Ovary (tissue), 10 donors: ENCODE measurements at places on chromosomes 3 and 15. TPM values are rescaled to one million over a fixed set of nuclear protein-coding genes. Genes with fewer than 3 reads are reported as not detected.

- no peaks in the 10 kb centered on the region for H3K36me3 ChIP-seq
- no peak overlapping the region for H3K27ac ChIP-seq
- no peaks in the 10 kb centered on the region for H3K4me1 ChIP-seq
- H3K27me3 ChIP-seq = no peaks in the 10 kb centered on the region
- no peak overlapping the region for H3K4me3 ChIP-seq
- DNase-seq = no peak
These were observed 41.6 kb upstream of the CCDC174 start for GRCh38 chr3:14609941-14610340.

GRCh38 chr3:127822682-127823425 is 539 bp upstream of the MGLL start:
- H3K4me3 ChIP-seq = peak overlapping the region; percentile 41
- H3K27me3 ChIP-seq = no peaks in the 10 kb centered on the region
- no peaks in the 10 kb centered on the region for H3K36me3 ChIP-seq

DNA sequence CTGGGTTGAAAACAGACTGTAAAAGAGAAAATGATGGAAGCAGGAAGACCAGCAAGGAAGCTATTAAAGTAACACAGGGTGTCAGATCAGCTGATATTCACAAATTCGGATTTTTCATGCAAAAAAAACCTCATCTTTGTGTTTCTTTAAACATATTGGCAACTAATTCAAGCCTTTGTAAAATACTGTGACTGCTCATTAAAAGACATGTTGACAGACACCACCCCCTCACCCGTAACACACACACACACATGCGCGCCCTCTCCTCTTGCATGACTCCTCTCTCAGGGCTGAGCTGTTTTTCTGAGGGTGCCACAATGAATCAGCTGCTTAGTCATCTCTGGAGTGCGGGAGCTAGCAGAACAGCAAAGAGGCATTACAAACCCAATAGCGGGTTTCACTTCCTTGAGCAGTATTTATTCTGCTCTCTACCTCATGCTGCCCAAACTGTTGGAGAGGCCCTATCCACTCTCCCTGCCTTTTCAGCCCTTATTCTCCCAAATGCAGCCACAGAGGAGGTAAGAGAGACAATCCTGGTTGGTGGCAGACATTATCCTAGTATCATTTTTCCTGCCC is 35.8 kb upstream of the CCDC80 start:
- DNase-seq = peak; percentile 32
- no peaks in the 10 kb centered on the region for H3K27me3 ChIP-seq
- H3K4me1 ChIP-seq = peaks cover 1% of the 10 kb centered on the region
- no peaks in the 10 kb centered on the region for H3K36me3 ChIP-seq

DNA sequence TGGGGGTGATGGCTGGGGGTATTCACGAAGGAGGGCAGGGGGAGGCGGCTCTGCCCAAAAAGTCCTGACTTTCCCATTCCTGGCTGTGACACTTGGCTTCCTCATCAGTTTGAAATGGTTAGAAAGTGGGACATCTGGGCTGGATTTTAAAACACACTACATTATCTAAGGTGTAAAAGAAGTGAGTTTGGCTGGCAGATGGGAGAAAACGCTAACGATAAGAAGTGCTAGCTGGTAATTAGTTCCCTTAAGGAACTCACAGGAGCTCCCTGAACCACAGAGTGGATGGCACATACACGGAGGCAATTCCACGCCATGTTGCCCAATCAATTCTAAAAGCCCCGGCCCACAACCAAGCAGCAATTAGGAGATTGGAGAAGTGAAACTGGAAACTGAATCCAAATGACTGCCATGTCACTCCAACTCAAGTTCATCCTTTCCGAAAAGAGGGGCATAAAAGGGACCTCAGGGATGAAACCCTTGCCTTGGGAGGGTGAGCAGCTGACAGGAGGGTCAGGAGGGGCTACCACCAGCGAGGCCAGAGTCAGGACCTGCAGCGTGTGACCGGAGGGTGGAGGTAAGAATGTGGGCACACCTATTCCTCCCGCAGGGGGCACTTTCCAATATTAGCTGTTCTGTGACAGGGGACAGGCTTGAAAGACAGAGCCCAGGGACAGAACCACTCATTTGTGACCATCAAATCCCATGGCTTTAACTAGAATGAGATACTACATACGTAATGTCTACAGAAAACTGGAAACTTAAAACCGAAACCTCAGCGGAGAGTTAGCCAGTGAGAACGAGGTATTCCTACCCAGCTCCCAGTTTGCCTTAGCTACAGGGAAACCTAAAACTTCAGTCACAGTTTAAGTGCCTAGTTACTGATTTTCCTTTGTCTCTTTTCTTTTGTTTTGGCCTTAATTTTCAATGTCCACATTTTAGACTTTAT is 95.3 kb upstream of the OXTR start:
- H3K27me3 ChIP-seq = no peaks in the 10 kb centered on the region
- no peaks in the 10 kb centered on the region for H3K4me1 ChIP-seq
- no peak overlapping the region for H3K4me3 ChIP-seq
- DNase-seq = no peak
- no peaks in the 10 kb centered on the region for H3K36me3 ChIP-seq

GOLGA8N gene
- 15.2 TPM for total RNA-seq

GRCh38 chr3:53254509-53255422 is 1.1 kb downstream of the TKT start:
- peak overlapping the region; percentile 68 for H3K27ac ChIP-seq
- no peaks in the 10 kb centered on the region for H3K36me3 ChIP-seq
- no peaks in the 10 kb centered on the region for H3K27me3 ChIP-seq
- peak; percentile 70 for DNase-seq

GRCh38 chr3:61300006-61300380 is 48.7 kb upstream of the FHIT start:
- H3K36me3 ChIP-seq = no peaks in the 10 kb centered on the region
- DNase-seq = no peak
- no peak overlapping the region for H3K4me3 ChIP-seq
- H3K4me1 ChIP-seq = no peaks in the 10 kb centered on the region
- no peak overlapping the region for H3K27ac ChIP-seq

DNA sequence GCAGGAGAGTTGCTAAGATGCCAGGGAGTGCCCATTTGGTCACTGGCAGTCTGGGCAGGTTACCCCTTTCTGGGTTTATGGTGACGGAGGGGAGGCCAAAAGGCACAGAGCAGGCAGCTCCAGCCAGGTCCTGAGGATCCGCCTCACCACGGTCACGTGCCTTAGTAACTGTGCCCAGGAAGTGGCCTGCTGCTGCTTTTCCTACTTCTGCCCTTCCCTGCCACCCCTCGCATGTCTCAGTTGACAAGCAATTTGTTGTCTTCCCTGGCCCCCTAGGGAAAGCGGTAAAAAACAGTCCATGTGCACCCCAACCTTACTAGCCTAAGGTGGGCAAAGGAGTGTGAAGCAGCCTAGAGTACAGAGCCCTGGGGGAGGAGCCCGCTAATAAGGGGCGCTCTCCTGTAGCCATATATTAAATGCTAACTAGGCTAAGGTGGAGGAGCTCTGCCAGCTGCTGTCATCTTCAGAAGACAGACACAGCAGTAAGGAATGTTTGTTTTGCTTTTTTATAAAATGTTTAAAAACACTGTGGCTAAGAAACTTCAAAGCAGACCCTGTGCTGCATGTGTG is 9.1 kb upstream of the LIPH start:
- DNase-seq = no peak
- peaks cover 2% of the 10 kb centered on the region for H3K4me1 ChIP-seq
- no peak overlapping the region for H3K27ac ChIP-seq

GRCh38 chr3:33047842-33048834 is 48.8 kb downstream of the GLB1 start:
- H3K4me1 ChIP-seq = no peaks in the 10 kb centered on the region
- H3K27ac ChIP-seq = no peak overlapping the region
- DNase-seq = no peak
- H3K4me3 ChIP-seq = no peak overlapping the region

GRCh38 chr3:47422743-47423142 is 41.9 kb downstream of the PTPN23 start:
- H3K4me1 ChIP-seq = peaks cover 11% of the 10 kb centered on the region
- no peaks in the 10 kb centered on the region for H3K27me3 ChIP-seq
- H3K36me3 ChIP-seq = no peaks in the 10 kb centered on the region
- H3K4me3 ChIP-seq = no peak overlapping the region
- DNase-seq = no peak

DNA sequence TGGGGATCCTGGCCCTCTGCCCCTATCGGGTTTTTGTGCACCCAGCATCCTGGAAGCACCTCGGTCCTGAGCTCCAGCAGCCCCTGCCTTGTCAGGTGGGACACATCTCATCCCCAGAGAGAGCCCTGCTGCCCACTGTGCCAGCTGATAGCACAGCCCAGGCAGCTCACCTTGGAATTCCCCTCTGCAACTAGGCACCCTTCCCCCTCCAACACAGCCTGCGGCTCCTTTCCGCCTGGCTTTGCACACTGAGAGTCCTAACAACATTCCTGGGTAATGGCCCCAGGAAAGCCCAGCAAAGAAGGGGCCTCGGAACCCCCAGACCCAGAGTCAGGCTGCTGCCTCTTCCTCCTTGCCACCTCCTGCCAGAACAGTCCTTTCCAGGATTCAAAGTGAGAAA is 5.9 kb downstream of the HCN4 start:
- DNase-seq = no peak
- no peak overlapping the region for H3K4me3 ChIP-seq
- H3K36me3 ChIP-seq = no peaks in the 10 kb centered on the region
